ENCODE measurements at places on chromosomes 3 and 15. TPM values are rescaled to one million over a fixed set of nuclear protein-coding genes. Genes with fewer than 3 reads are reported as not detected.
A peak's percentile ranks its signal among the peaks of the same experiment; 100 is the strongest.

- DNase-seq: no peak
Measured at GRCh38 chr3:188440340-188440972, 286.5 kb downstream of the LPP start.

- no peak for DNase-seq
Measured at GRCh38 chr15:92984161-92984560, 84.0 kb downstream of the CHD2 start.

GRCh38 chr3:79906106-79906505, 138.3 kb upstream of the ROBO1 start:
- DNase-seq: no peak

GRCh38 chr15:65937054-65937453, 67.8 kb downstream of the RAB11A start:
- no peak for DNase-seq

- DNase-seq: no peak
Measured at GRCh38 chr15:68699124-68699880, 120.5 kb downstream of the CORO2B start.

GRCh38 chr3:179882292-179882691, 154.4 kb downstream of the PEX5L start:
- no peak for DNase-seq

GRCh38 chr3:104673981-104674380, 692.7 kb upstream of the ALCAM start:
- DNase-seq: no peak

Gene PAQR5
- not detected for total RNA-seq

- DNase-seq: peak; percentile 25
Measured at GRCh38 chr15:78061963-78062427, 15.5 kb downstream of the TBC1D2B start.

GRCh38 chr3:38658841-38659240, 9.4 kb upstream of the SCN5A start:
- no peak for DNase-seq

DNA sequence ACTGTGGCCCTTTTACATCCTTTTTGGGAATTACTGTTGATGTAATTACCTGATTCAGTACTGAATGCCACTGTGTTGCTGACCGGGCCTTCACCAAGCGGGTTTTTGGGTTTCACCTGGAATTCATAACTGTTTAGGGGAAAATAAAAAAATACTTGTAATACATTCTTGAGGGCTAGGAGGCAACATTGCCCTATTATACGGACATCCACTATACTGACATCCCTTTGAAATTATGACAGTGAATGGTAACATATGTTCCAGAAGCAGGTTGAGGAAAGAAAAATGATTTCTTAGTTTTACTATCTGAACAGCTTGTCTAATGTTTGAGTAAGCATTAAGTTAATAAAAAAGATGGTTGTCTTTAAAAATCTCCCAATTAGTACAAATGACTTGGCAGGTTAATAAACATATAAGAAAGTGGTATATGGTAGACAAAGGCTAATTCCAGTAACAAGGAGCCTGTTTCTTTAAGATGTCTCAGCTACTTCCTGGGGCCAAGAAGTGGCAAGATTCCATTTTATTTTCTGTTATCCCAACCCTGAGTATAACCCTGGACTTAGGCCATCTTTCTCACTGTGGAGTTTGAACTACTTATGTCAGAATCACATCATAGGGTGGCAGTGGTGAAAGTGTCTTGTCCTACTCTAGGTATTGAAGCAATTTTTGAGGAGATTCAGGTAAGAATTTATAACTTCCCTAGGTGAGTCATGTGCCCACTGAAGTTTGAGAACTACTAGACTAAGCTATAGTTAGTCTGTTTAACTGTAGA, 45.5 kb downstream of the TFG start:
- no peak for DNase-seq

GRCh38 chr3:30114918-30115317, 491.5 kb upstream of the TGFBR2 start:
- no peak for DNase-seq

Gene MST1R
- total RNA-seq: 2.4 TPM

GRCh38 chr3:13884851-13885703, 5.2 kb upstream of the WNT7A start:
- DNase-seq: peak; percentile 61

DNA sequence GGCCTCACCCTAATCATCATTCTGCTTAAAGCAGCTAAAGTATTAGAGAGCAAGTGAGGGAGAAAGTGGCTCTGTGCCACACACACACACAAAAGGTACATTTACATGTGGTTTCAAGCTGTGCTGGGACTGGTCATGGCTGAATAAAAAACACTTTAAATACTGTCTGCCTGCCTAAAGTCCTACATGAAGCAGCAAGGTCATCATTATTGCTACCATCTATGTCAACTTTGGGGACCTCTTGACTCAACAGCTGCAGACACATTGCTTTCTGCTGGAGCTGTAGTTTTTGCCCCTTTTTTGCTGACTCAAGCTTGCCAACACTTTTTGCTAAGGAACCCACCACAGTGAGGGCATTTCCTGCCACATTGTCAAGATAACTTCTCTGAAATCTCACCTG, 1237.9 kb downstream of the ROBO2 start:
- no peak for DNase-seq

Gene FOXB1
- not detected for total RNA-seq

- DNase-seq: no peak
Measured at GRCh38 chr15:77851691-77852090, 219.0 kb upstream of the LINGO1 start.

DNA sequence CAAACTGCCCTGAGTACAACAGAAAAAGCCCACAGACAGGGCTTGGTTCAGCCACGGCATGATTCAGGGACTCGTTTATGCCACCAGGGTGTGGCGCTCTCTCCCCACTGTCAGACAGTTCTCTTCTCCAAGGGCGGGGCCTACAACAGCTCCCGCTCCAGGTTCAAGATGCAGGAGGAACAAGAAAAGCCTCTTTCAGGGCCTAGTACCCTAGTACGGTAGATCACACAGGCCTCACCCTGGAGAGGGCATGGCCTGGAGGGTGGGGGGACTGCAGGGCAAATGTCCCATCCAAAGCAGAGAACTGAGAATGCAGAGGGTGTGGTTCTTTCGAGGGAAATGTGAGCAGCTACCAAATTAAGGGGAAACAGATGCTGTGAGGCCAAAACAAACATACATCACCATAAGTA, 12.0 kb downstream of the MESD start:
- DNase-seq: peak; percentile 53

DNA sequence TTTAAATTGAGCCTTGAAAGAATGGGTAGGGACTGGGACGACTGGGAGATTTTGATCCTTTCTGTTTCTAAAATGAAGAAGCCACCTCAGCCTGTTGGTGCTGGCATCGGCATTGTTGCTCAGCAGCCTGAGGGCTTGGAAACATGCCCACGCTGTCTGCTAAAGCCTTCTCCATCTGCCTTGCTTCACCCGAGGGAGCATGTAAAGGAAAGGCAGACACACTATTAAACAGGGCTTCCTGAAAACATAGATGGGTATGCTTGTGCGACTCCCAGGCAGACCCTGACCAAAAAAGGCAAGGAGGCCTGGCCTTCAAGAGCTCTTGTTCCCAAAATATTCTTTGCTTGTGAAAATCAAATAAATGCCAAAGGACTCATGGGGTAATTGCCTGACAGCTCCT, 84.2 kb upstream of the SLC4A7 start:
- no peak for DNase-seq

Gene NR2E3
- not detected for total RNA-seq

DNA sequence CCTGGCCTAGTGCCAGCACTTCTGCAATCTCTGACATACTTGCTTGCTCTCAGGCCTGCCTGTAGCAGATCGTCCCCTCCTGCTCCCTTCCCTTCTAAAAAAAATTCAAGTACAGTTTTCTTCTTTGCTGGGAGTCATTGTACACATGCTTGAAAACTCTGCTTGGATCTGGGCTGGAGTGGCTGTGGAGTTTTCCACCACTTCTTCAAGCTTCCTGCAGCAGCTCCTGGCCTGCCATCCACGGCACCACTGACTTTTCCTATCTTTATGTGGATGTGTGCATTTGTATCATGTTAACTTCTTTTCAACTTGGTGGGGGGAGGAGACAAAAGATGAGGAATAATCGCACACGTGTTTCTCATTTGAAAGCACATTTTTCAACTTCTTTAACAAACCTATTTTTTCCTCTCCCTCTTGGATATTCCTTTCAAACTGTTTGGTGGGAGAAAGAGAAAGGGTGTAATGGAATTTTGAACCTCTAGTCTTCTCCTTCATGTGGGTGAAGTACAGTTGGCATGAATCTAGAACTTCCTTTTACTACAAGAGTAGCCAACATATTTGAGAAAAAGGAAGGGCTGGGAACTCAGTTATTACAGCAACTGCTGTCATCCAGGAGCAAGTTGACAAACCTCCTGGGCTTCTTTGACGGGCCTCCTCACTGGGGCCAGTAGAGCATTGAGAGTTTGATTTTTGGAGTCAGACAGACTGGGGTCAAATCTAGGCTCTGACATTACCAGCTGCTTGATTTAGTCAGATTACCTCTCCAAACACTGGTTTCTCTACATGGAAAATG, 61.2 kb upstream of the LRTM1 start:
- no peak for DNase-seq

Gene SLC6A1
- total RNA-seq: not detected

DNA sequence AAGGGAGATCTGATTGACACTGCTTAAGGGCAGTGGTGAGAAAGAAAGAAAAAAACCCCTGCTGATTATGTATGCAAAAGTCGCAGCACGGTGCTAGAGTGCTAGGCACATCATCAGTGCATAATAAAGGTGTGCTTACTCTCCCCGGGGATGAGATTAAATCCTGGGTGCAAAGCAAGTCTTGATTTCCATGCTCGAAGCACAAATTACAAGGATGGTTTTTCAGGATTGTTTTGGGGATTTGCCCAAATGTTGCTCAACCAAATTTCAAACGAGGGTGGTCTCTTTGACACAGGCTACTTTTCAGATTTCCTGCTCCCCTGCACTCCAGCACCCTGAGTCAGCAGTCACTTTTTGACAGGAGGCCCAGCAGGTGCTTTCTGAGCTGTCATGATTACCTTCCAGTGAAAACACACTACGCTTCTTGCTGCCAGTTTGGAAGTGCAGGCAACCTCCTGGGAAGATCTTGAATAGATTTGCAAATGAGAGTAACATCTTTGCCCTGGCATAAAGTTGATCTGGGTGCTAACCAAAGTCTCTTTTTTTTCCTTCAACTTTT, 167.5 kb upstream of the TRIM42 start:
- DNase-seq: no peak

DNA sequence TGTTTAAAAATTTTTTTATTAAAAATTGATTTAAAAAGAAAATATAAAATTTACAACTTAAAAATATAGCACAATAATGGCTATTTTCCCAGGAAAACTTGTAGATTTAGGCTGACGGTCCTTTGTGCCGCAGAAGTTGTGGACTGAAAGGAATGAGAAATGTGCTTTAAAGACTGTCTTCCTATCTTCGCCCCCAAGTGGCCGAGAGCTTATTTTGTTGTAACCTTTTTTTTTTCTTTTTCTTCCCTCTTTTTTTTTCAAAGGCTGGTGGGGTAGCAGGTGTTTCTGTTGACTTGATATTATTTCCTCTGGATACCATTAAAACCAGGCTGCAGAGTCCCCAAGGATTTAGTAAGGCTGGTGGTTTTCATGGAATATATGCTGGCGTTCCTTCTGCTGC, 15.5 kb downstream of the SLC25A26 start:
- DNase-seq: no peak

Gene CLDN18
- not detected for total RNA-seq

- no peak for DNase-seq
Measured at GRCh38 chr3:124777762-124778470, 47.7 kb downstream of the UMPS start.

Gene GRK7
- total RNA-seq: not detected

Gene GHRL
- total RNA-seq: 2.8 TPM

- DNase-seq: no peak
Measured at GRCh38 chr15:29986946-29987345, 95.8 kb upstream of the GOLGA8J start.

- no peak for DNase-seq
Measured at GRCh38 chr3:11510356-11510755, 133.4 kb downstream of the VGLL4 start.

GRCh38 chr3:102733791-102734563, 299.2 kb downstream of the ZPLD1 start:
- DNase-seq: no peak

- no peak for DNase-seq
Measured at GRCh38 chr3:108527817-108528216, 17.4 kb upstream of the MYH15 start.

- DNase-seq: no peak
Measured at GRCh38 chr15:27592036-27592760, 506.9 kb downstream of the OCA2 start.

DNA sequence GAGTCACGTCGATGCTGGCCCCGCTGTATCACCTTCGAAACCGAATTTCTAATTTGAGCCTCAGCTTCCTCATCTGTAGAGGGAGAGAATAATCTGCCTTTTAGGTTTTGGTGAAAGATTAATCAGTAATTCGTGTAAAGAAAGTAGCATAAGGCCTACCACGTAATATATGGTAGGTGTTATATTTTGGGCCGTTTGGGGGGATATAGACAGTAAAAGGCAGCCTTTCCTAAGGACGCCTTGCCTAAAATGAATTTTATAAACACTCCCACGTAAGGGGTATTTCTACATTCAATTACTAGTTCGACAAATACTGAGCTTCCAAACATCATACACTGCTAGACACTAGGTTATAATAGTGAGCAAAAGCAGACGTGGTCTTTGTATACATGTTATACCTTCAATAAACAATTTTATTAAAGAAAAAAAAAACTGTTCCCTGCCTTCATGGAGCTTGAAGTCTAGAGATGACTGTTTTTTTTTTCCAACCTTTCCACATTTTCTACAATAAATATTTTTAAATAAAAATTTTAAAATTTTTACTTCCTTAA, 737 bp downstream of the JAGN1 start:
- DNase-seq: no peak

Gene DNAH12
- total RNA-seq: 0.39 TPM

Gene CHL1
- total RNA-seq: 16.4 TPM

DNA sequence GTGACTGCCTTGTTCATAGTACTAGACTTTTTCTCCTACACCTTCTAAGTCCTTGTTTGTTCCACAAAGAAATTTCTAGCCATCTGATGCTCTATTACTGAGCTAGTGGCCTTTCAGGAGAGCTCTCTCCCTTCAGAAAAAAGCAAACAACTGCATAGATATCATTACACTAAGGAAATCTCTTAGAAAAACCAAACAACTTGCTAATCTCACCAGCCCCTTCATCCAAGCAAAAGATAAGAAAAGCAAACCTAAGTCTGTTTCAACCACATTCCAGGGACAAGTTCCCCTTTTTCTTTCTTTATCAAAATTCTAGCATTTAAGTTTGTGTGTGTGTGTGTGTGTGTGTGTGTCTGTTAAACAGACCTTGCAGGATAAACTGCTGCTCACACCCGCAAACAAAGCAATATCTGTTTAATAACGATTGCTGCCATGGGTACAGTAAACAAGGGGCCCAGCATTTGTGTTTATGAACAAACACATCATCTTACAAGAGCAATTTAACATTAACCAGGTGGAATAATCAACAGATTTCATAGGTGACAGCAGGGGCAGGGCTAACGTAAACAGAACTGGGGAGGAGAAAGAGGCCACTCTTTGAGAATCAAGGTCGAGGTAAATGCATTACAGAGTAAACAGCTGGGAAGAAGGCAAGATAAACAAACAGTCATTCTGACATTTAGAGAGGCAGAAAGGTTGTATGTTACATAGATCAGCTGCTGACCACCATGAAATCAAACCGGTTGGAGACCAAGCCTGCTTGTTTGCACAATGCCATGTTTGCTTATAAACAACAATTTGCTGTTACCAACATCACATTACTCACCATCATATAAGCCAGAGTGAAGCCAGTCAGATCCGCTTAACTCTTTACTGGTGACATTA, 375.1 kb downstream of the FOXP1 start:
- peak; percentile 44 for DNase-seq

GRCh38 chr3:52724511-52724910, 18.6 kb downstream of the SPCS1 start:
- DNase-seq: no peak
